ENCODE measurements at places on chromosomes 2 and 18.

GRCh38 chr2:170582751-170583463 lies 132.2 kb upstream of the SP5 start:
- DNase-seq, result no peak
- H3K4me3 ChIP-seq, result no peak overlapping the region
- H3K4me1 ChIP-seq, result no peaks in the 10 kb centered on the region

GRCh38 chr2:120528693-120529076 lies 182.7 kb downstream of the INHBB start:
- no peak for DNase-seq
- H3K4me1 ChIP-seq, result no peaks in the 10 kb centered on the region
- peaks cover 28% of the 10 kb centered on the region for H3K27me3 ChIP-seq
- H3K36me3 ChIP-seq, result no peaks in the 10 kb centered on the region
- no peak overlapping the region for H3K4me3 ChIP-seq

- no peak overlapping the region for H3K4me3 ChIP-seq
Measured at GRCh38 chr18:13541621-13542519, 184.5 kb downstream of the FAM210A start.

DNA sequence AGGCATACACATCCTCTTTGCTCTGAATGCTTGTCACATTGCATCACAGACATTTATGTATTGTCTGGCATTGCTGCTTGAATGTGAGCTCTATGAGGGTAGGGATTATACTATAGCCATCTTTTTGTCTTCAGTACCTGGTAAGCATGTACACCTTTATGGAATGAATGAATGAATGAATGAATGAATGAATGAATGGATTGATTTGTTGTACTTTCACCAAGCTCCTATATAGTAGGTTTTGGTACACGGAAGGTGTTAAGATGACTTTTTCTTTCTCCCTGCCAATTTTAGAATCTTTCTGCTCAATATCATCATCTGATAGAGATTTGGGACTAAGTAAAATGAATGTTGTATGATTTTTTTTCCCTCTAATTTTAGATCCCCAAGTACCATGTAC lies 13.5 kb downstream of the LTBP1 start:
- H3K27me3 ChIP-seq, result peaks cover 29% of the 10 kb centered on the region
- no peaks in the 10 kb centered on the region for H3K36me3 ChIP-seq
- no peak for DNase-seq
- H3K27ac ChIP-seq, result no peak overlapping the region
- H3K4me1 ChIP-seq, result no peaks in the 10 kb centered on the region

DNA sequence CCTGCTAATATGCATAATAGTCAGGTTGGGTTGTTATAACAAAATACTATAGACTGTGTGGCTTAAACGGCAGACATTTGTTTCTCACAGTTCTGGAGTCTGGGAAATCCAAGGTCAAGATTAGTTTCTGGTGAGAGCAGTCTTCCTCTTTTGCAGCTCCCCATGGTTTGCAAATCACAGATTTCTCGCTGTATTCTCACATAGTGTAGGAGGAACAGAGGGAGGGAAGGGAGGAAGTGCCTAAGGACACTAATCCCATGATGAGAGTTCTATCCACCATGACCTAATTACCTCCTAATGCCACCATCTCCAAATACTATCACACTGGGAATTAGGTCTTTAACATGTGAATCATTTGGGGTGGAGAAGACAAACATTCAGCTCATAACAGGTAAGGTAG lies 20.1 kb upstream of the PTH2R start:
- no peak for DNase-seq
- H3K4me1 ChIP-seq, result no peaks in the 10 kb centered on the region

DNA sequence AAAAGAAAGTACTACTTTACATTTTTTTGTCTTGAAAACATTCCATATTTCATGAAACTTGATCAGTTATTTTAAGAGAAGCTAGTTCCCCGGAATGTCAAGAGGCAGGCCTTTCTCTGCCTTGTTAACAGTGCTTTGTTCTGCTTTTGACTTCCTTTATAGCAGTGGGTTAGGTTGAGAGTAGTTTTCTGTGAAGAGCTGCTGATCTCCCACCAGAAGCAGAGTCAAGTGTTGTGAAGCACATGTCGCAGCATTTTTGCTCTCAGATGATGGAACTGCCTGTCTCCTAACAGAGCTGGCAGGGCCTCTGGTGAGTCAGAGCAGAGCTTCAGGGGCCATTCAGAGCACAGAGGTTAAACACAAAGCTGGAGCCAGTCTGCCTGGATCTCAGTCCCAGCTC lies 871.8 kb downstream of the SLC4A3 start:
- no peaks in the 10 kb centered on the region for H3K4me1 ChIP-seq
- no peak overlapping the region for H3K27ac ChIP-seq
- H3K4me3 ChIP-seq, result no peak overlapping the region
- no peak for DNase-seq

- H3K27ac ChIP-seq, result no peak overlapping the region
- no peak for DNase-seq
- H3K36me3 ChIP-seq, result no peaks in the 10 kb centered on the region
- H3K4me3 ChIP-seq, result no peak overlapping the region
Measured at GRCh38 chr18:26685438-26686157, 137.2 kb upstream of the KCTD1 start.

GRCh38 chr2:232537079-232537478 lies 2.4 kb upstream of the CHRNG start:
- H3K4me3 ChIP-seq, result no peak overlapping the region
- peaks cover 2% of the 10 kb centered on the region for H3K36me3 ChIP-seq
- peaks cover 37% of the 10 kb centered on the region for H3K27me3 ChIP-seq
- no peak for DNase-seq
- peaks cover 20% of the 10 kb centered on the region for H3K4me1 ChIP-seq
- no peak overlapping the region for H3K27ac ChIP-seq

DNA sequence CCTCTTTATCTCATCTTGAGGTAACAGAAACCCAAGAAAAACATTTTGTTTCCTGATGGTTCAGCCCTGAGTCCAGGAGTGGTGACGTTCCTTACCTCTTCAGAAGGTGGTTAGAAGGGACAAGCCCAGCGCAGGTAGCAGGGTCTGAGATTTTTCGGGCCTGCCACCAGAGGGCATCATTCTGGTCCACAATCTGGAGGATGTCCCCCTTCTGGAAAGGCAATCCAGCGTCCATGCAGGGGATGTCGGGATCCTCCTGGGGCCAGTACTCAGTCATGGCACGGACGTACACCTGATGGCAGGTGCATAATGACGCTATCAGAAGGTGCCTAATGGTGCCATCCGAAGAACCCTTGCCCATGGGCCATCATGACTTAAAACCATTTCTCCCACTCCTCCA lies 17.7 kb downstream of the MPP4 start:
- no peaks in the 10 kb centered on the region for H3K4me1 ChIP-seq
- peaks cover 27% of the 10 kb centered on the region for H3K27me3 ChIP-seq
- H3K27ac ChIP-seq, result no peak overlapping the region
- no peak overlapping the region for H3K4me3 ChIP-seq
- no peak for DNase-seq
- H3K36me3 ChIP-seq, result no peaks in the 10 kb centered on the region

DNA sequence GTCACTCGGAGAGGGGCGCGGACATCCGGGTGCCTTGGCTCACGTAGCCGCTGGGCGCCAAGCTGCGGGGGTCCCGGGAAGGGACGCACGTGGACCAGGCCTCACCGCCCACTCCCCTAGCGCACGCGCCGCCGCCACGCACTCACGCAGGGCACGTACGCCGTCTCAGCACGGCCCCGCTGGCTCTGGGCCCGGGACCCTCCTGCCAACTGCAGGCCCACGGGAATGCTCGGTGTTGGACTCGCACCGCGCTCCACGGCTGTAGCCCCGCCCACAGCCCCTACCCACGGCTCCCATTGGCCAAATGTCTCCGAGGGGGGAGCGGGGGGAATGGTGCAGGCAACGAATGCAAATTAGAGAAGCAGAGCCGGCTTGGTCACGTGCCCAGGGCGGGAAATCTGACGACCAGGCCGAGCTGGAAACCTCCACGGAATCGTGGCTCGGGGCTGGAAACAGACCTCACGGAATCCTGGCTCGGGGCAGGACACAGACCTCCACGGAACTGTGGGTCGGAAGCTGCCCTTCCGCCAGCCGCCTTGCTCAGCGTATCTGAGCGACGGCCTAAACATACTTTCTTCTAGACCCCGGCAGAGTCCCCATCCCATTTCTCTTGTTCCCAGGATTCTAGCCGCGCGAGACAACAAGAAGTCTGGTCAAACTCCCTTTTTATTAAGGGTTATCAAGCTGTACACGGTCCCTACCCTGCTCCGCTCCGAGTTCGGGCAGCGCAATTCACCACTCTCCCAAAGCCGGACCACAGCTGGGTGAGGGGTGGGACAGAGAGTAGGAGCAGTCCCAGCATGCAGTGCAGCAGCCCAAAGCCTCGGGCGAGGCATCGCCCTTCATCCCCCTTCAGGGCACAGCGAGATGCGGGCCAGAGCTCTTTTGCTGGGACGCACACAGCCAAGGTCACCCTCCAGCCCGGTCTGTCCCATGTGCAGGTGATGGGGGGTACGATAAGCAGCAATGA lies at the start of gene ABCB6:
Gene ABCB6 (minus strand): TSS at position 227 of the 970 bp plus-strand sequence. CDS start 285 bp downstream, outside the sequence.
- no peaks in the 10 kb centered on the region for H3K27me3 ChIP-seq
- peaks cover 37% of the 10 kb centered on the region for H3K36me3 ChIP-seq
- DNase-seq, result peak; percentile 63
- peaks cover 13% of the 10 kb centered on the region for H3K4me1 ChIP-seq
- H3K4me3 ChIP-seq, result peak within 1 kb of the TSS; percentile 79

- no peak for DNase-seq
- H3K36me3 ChIP-seq, result no peaks in the 10 kb centered on the region
- no peak overlapping the region for H3K4me3 ChIP-seq
- H3K27ac ChIP-seq, result no peak overlapping the region
- H3K27me3 ChIP-seq, result no peaks in the 10 kb centered on the region
- no peaks in the 10 kb centered on the region for H3K4me1 ChIP-seq
Measured at GRCh38 chr2:70808983-70809958, 11.1 kb downstream of the CLEC4F start.

DNA sequence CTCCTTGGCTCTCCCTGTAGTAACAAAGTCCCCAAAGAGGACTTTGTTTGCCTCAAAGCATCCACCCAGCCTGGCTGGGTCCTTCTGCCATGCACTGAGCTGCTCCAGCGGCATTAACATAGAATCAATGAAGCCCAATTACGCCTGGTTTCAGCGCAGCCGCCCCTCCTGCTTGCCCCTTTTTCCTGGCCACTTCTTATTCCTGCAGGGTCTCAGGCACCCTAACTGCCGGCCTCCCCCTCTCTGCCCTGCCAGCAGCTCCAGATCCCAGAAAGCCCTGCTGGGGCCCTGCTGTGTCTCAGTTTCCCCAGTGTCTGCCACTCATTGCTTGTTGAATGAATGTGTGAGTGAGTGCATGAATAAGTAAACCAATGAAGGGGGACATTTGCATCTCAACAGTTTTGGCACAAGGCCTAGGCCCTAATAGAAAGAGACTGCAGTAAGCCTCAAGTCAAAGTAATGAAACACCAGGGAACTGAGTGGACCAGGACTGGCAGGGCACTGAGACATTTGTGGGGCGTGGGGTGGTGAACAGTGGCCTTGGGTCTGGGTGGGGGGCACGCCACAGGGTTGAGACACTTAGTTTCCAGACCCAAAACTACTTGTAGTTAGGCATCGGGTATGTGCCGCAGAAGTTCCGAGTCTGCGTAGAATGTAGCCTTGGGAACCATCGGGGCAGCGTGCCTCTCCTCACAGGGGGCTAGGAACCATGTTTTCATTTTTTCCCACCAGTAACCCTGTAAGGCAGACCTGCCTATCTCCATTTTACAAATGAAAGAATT lies 60.6 kb downstream of the SMAD7 start:
- DNase-seq, result no peak
- peak overlapping the region; percentile 78 for H3K27ac ChIP-seq
- no peaks in the 10 kb centered on the region for H3K27me3 ChIP-seq
- peaks cover 20% of the 10 kb centered on the region for H3K4me1 ChIP-seq
- no peak overlapping the region for H3K4me3 ChIP-seq
- peaks cover 3% of the 10 kb centered on the region for H3K36me3 ChIP-seq

DNA sequence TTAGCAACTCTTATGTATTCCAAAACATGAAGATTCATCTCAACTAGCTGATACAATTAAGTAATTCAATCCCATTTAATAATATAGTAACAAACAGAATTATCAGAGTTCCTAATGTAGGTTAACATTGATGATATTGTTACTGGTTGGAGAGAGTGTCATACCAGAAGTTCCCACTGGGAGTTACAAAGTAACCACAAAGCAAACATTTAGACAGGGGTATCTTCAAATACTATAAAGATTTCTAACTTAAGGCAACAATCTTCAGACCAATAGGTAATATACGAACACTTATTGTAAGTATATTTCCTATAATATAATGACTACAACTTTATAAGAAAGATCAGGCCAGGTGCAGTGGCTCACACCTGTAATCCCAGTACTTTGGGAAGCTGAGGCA lies 1372.9 kb upstream of the PIK3C3 start:
- no peaks in the 10 kb centered on the region for H3K4me1 ChIP-seq
- no peak overlapping the region for H3K4me3 ChIP-seq
- H3K27me3 ChIP-seq, result no peaks in the 10 kb centered on the region
- DNase-seq, result no peak
- H3K36me3 ChIP-seq, result no peaks in the 10 kb centered on the region

- peaks cover 10% of the 10 kb centered on the region for H3K36me3 ChIP-seq
- no peaks in the 10 kb centered on the region for H3K27me3 ChIP-seq
- no peak for DNase-seq
- no peak overlapping the region for H3K27ac ChIP-seq
- no peak overlapping the region for H3K4me3 ChIP-seq
Measured at GRCh38 chr2:43542285-43542933, 53.4 kb downstream of the THADA start.

DNA sequence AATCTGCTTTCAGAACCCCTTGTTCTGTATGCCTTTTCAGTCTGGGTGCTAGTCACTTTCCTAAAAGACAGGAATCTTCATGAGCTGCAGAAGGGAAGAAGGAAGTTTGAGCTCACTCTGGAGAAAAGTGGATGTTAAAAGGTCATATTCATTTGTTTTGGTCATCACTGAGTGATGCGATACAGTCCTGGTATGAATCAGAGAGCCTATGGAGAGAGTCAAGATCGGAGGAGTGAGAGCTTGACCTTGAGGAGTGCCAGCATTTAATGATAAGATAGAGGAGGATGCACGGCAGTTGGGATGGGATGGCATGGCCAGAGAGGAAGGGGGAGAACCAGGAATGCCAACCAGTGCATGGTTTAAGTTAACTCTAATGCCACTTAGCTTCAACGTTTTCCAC lies 19.6 kb downstream of the USP39 start:
- H3K4me3 ChIP-seq, result no peak overlapping the region
- H3K36me3 ChIP-seq, result peaks cover 84% of the 10 kb centered on the region
- DNase-seq, result no peak
- no peak overlapping the region for H3K27ac ChIP-seq

GRCh38 chr2:33370636-33371265 lies 105.7 kb upstream of the RASGRP3 start:
- H3K36me3 ChIP-seq, result peaks cover 3% of the 10 kb centered on the region
- no peak overlapping the region for H3K4me3 ChIP-seq
- no peak for DNase-seq
- no peak overlapping the region for H3K27ac ChIP-seq
- no peaks in the 10 kb centered on the region for H3K27me3 ChIP-seq

GRCh38 chr2:63790906-63791305 lies 50.8 kb upstream of the UGP2 start:
- no peaks in the 10 kb centered on the region for H3K36me3 ChIP-seq
- H3K27ac ChIP-seq, result no peak overlapping the region
- H3K27me3 ChIP-seq, result peaks cover 19% of the 10 kb centered on the region
- no peaks in the 10 kb centered on the region for H3K4me1 ChIP-seq
- no peak overlapping the region for H3K4me3 ChIP-seq
- DNase-seq, result no peak

- H3K4me3 ChIP-seq, result no peak overlapping the region
- no peak for DNase-seq
- no peak overlapping the region for H3K27ac ChIP-seq
- peaks cover 78% of the 10 kb centered on the region for H3K27me3 ChIP-seq
Measured at GRCh38 chr18:62601871-62602270, 79.0 kb downstream of the ZCCHC2 start.

- H3K36me3 ChIP-seq, result no peaks in the 10 kb centered on the region
- no peaks in the 10 kb centered on the region for H3K27me3 ChIP-seq
- H3K4me3 ChIP-seq, result no peak overlapping the region
- no peak overlapping the region for H3K27ac ChIP-seq
Measured at GRCh38 chr2:141048951-141049350, 1081.9 kb downstream of the LRP1B start.
